Stimulated activated CD4-positive, alpha-beta T cell treated with anti-CD3 and anti-CD28 coated beads, Interleukin-15, amount 100 ng/mL, for 48 hours (primary cell): ENCODE measurements at places on chromosomes 16 and 17.

DNA sequence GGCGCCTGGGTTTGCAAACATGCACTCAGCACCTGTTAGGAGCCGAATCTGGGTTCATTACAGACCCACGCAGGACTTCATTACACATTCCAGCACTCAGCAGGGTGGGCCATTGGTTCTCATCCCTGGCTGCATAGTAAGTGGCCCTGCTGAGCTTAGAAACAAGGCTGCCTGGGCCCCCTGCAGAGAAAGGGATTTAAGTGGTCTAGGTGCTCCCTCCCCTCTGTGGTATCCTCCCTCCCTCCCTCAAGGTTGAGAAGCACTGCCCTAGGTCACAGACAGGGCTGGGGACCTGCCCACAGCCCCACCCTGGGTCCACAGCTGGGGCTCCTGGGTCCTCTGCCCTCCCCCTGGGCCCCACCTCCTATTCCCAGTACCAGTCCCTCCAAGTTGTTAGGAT lies 28.3 kb downstream of the WNT3 start:
- no peak for DNase-seq

- no peak for DNase-seq
Measured at GRCh38 chr17:55398689-55399088, 22.9 kb downstream of the MMD start.

DNA sequence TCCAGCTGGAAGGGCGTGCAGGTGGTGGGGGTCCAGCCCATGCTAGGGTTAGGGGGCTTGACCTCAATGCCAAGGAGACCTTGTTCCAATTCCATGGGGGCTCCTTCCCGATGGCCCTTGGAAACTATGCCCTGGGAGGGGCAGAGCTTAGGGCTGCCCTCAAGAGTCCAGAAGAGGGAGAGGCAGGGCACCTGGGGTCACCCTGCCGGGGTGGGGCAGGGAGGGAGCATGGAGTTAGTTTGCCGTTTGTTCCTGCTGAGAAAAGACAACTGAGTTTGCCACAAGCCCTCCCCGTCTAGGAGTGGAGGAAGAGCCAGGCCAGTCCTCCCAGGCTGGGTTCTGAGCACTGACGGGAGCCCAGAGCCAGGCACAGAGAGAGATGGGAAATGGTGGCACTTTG lies 21.4 kb downstream of the MMP15 start:
- DNase-seq, result no peak

- DNase-seq, result no peak
Measured at GRCh38 chr16:35792516-35793285, 2333.3 kb downstream of the TP53TG3F start.

DNA sequence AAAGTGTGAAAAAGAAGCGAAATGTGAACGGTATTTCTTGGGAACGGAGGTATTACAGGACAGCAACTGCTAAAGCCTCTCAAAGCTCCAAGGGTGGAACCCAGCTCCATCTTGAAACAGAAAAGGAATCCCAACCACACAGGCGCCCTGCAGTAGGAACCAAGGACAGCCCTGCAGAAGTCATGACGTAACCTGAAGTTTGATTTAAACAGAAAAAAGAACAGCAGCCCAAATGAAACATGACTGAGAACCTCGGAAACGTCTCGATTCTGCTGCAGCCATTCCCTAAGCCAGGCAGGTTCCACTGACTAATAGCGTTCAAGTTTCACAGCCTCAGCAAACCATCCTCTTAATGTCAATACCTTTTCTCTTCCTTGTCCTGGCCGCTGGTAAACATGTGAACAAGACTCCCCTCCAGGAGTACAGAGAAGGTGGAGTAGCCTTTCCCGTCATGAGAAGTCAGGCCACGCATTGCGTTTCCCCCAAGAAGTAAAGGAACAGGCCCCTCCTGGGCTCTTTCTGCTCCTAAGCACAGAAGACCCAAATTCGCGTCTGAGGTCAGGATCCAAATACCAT lies 20.1 kb downstream of the SIAH1 start:
- DNase-seq, result no peak

- DNase-seq, result no peak
Measured at GRCh38 chr16:24978370-24978914, 36.7 kb downstream of the ARHGAP17 start.

GRCh38 chr17:11996722-11997146 lies 541 bp downstream of the ZNF18 start:
- DNase-seq, result peak; percentile 12

GRCh38 chr16:67528870-67529581 lies 397 bp downstream of the RIPOR1 start:
- no peak for DNase-seq

GRCh38 chr16:52128361-52128760 lies 418.6 kb downstream of the TOX3 start:
- DNase-seq, result no peak

DNA sequence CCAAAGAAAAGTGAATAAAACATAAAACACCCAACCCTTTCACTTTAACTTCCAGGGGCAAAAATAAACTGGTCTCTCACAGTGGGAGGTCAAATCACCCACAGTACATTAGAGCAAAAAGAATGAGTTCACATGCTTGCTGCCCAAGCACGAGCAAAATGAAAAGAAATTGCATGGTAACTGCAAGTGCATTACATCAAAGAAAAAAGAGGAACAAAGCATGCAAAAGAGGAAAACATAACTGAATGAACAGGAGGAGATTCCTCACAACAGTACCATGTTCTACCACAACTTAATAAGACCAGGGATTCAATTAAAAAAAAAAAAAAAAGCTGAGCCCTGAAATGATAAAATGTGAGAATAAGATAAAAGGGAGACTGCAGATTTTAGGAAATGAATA lies 12.3 kb downstream of the DNAH2 start:
- DNase-seq, result no peak

DNA sequence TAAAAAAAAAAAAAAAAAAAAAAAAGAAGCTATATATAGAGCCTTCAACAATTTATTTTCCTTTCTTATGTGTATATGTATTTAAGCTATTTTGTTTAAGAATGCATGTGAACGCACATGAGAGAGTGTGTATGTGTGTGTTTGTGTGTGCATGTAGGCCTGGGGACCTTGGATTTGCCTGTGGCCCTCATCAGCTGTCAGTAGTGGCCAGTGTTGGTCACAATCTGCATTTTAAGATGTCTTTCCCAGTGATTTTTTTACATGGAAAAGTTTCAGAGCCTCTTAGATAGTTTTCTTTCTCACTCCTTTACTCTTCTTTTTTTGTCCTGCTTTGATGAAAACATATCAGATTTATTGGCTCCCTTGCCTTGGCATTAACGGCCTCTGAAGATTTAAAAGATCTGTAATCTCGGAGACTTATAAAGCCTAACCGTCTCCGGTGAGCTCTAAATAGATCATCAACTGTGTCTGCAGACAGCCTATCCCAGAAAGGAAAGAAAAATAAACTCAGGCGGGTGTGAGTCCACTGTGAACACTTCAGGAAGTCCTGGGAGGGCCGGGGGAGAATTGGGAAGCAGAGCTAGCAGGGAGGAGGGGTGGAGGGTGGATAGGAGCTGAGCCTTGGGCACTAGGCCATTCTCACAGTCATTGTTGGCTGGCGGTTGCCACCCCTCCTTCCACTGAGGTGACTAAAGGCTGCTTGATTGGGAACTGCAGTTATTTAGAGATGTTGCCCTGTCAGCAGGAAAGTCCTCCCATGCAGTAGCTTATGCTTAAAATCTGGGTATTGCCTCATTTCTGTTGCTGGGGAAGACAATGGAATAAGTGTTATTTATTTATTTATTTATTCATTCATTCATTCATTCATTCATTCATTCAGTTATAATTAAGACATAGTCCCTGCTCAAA lies 86.8 kb downstream of the WWP2 start:
- no peak for DNase-seq

GRCh38 chr17:80345841-80346497 lies 69.0 kb upstream of the ENDOV start:
- no peak for DNase-seq

- DNase-seq, result no peak
Measured at GRCh38 chr16:7137560-7138330, 194.9 kb upstream of the RBFOX1 start.

GRCh38 chr17:31321481-31321880 lies at the start of gene EVI2A:
Gene EVI2A, minus strand, starts transcription at chr17:31321622. Its CDS starts 2,609 bp downstream, at chr17:31319013.
- DNase-seq, result peak; percentile 75

GRCh38 chr17:74432766-74433391 lies 991 bp downstream of the GPRC5C start:
- DNase-seq, result no peak

GRCh38 chr16:88287219-88287618 lies 95.5 kb upstream of the ZNF469 start:
- DNase-seq, result no peak

DNA sequence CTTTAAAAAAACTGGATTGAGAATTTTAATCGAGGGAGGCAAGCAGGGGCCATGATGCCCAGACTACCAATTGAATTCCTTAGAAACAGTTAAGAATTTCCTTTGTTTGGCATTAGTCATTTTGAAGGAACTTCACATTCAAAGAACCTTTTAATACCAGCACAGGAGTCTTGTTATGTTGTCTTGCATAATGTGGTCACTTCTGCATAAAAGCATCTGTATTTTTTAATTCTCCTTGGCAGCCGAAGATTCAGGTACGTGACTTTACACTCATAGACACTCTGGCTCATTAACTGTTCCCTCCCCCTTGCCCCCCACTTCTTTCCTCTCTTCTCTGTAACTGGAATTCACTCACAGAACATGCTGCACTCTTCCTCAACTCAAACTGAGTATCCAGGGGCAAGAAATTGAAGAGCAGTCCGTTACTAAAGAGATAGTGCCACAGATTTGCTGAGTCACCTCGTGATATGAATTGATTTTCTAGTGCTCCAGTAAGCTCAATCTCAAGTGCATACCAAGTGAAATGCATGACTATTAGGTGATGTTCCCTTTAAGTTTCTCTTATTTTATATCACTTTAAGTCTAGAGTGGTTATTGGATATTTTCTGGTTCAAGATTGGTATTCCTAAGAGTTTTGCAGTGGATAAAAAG lies 572.2 kb upstream of the SOX9 start:
- no peak for DNase-seq

- DNase-seq, result no peak
Measured at GRCh38 chr16:66524601-66525164, 25.2 kb downstream of the TK2 start.

DNA sequence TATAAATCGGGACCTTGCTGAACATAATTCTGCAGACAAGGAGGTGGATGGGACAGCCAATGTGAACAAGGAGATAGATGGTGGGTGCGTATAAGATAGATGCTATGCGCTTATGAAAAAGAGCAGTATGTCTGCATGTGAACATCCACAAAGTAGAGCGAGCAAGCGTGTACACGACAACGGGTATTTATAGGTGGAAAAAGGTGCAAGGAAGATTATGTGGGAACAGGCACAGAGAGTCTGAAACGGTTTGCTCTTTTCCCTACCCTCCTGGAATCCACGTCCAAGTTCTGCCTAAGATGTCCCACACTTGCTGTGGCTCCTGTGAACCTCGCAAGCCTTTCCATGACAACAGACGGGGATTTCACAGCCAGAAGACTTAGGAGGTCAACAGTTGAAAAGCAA lies 43.0 kb downstream of the SNX11 start:
- DNase-seq, result no peak

- no peak for DNase-seq
Measured at GRCh38 chr16:50340578-50340977, 28.2 kb downstream of the BRD7 start.

DNA sequence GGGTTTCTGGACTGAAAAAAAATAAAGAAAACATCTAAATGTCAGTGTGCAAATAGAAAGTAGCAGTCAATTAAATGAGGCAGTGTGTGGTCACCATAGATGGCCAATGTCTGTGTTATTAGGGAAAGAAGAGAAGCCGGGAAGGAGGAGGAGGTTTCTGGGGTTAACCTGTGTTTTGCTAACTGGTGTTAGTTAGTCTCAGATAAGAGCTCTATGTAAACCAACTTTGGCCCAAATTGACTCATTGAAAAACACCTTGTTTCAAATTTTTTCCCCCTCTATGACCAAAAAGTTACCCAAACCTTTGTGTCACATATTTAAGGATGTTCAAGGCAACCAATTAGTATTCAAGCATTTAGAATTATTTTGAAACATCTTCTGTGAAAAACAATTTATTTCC lies 530.9 kb downstream of the MAF start:
- DNase-seq, result no peak

GRCh38 chr17:70454908-70455307 lies 285.6 kb downstream of the KCNJ2 start:
- no peak for DNase-seq

DNA sequence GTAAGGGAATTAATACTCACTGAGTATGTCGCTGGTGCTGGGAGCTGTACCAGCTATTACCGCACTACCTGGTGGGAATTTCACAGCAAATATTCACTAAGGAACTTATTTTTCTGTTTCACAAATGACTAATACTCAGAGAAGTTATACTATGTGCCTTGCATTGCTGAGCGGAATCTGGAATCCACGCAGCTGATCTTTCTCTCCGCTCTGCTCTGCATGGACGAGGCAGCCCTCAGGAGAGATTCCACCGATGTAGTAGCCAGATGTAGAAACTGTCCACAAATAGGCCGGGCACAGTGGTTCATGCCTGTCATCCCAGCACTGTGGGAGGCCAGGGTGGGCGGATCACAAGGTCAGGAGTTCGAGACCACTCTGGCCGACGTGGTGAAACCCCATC lies 17.1 kb downstream of the NME3 start:
- no peak for DNase-seq

GRCh38 chr16:67304020-67304419 lies 22.5 kb downstream of the KCTD19 start:
- DNase-seq, result no peak

DNA sequence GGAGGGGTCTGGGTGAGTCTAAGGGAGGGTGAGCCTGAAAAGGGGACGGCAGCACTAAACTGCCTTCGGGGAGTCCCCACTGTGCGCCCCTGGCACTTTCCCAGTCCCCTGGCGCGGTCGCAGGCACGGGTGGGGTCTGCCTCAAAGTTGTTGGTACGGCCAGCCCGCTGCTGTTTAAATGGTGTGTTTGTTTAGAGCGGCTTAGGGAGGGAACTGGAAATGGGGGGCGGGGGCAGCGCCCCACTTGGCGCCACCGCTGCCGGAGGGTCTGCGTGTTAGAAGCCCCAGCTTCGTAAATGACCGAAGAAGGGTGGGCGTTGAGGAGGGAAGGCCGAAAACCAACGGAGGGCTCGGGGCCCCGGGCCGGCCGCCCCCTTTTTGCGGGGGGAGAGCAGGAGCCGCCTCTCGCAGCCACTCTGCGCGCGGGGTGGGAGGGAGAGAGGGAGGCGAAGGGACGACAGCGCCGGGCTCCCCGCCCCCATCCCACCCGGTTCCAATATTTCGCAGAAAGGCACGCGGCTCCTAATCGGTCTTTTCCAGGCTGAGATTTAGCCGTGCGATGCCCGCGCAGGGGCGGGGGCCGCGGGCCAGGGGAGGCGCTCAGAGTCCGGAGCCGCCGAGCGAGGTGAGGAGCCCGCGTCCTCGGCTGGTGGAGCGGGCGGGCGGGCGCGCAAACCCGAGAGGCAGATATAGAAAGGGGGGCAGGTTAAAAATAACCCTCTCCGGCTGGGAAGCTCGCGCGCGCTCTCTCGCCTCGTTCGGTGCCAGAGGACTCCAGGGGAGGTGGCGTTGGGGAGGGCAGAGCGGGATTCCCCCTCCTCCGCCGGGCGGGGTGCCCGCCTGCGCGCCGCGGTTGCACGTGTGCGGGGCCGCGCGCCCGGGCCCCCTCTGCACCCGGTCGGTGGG lies 54.9 kb downstream of the SREBF1 start:
- no peak for DNase-seq
